ENCODE measurements at places on chromosomes 5 and 9.

DNA sequence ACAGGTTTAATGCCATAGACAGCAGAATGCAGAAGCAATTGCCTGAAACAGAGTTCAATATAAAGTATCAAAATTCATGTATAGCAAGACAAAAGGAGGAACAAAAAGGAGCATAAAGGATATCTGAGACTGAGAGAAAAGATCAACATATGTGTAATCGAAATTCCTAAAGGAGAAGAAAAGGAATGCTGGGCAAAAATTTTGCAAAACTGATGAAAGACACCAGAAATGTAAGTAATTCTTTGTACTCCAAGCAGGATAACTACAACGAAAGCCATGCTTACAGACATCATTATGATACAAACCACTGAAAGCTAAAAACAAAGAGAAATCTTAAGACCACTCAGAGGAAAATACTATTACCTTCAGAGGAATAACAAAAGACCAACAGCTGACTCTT is 72.8 kb upstream of the MTAP start:
- H3K27me3 ChIP-seq = no peaks in the 10 kb centered on the region
- no peaks in the 10 kb centered on the region for H3K4me1 ChIP-seq
- no peak overlapping the region for H3K27ac ChIP-seq
- H3K4me3 ChIP-seq = no peak overlapping the region
- DNase-seq = no peak

- no peaks in the 10 kb centered on the region for H3K27me3 ChIP-seq
- no peak overlapping the region for H3K4me3 ChIP-seq
- H3K36me3 ChIP-seq = no peaks in the 10 kb centered on the region
Measured at GRCh38 chr9:125137200-125137599, 6.1 kb downstream of the SCAI start.

GRCh38 chr5:91074615-91075014 is 308.5 kb downstream of the ARRDC3 start:
- DNase-seq = no peak
- H3K27ac ChIP-seq = no peak overlapping the region
- no peaks in the 10 kb centered on the region for H3K36me3 ChIP-seq
- no peak overlapping the region for H3K4me3 ChIP-seq
- H3K4me1 ChIP-seq = no peaks in the 10 kb centered on the region
- no peaks in the 10 kb centered on the region for H3K27me3 ChIP-seq

DNA sequence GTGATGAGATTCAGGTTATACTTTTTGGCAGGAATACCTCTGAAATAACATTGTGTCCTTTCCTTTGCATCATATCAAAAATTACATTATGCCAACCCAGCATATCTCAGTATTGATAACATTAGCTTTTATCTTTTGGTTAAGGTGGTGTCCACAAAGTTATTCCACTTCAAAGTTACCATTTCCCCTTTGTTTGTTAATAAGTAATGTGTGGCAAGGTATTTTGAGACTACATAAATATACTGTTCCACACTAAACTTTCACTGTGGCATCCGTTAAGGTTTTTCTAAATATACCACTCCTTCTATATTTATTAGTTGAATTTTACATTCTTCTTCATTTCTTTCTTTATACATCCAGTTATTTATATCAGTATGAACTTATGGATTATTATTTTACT is 14.1 kb upstream of the ARHGEF37 start:
- no peaks in the 10 kb centered on the region for H3K27me3 ChIP-seq
- H3K27ac ChIP-seq = no peak overlapping the region
- H3K36me3 ChIP-seq = no peaks in the 10 kb centered on the region
- H3K4me1 ChIP-seq = peaks cover 13% of the 10 kb centered on the region

GRCh38 chr5:17384181-17384580 is 113.8 kb upstream of the TAF11L2 start:
- H3K27ac ChIP-seq = no peak overlapping the region
- no peak for DNase-seq
- H3K4me1 ChIP-seq = no peaks in the 10 kb centered on the region
- H3K4me3 ChIP-seq = no peak overlapping the region

DNA sequence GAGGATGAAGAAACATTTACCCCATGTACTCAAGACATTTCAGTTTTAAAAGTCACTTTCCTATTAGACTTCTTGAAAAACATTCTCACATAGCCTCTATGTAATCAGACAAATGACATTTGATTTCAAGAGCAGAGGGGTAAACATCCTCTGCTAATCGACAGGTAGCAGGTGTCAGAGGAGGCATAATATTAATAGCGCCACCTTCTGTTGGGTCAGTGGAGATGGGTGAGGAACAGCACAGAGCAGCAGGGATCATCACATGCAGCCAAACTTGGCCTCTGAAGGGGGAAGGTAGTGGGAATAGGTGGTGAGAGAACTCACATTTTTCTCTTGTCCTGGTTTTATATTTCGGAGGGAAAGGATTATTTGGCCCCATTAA is 3.3 kb upstream of the LSM11 start:
- no peak overlapping the region for H3K4me3 ChIP-seq
- H3K36me3 ChIP-seq = peaks cover 31% of the 10 kb centered on the region
- H3K4me1 ChIP-seq = peaks cover 4% of the 10 kb centered on the region
- DNase-seq = peak; percentile 79
- peaks cover 13% of the 10 kb centered on the region for H3K27me3 ChIP-seq
